Stimulated activated CD4-positive, alpha-beta T cell treated with anti-CD3 and anti-CD28 coated beads, Interleukin-15, amount 100 ng/mL, for 48 hours (primary cell): ENCODE measurements at places on chromosomes 12 and 14.

- DNase-seq, result no peak
Observed at GRCh38 chr14:70982200-70982599, 74.9 kb downstream of the PCNX1 start.

GRCh38 chr14:80233470-80234089, 22.3 kb upstream of the DIO2 start:
- DNase-seq, result no peak

- DNase-seq, result no peak
Observed at GRCh38 chr12:14638066-14638465, 58.3 kb downstream of the GUCY2C start.

GRCh38 chr14:52835122-52835903, 43.9 kb upstream of the GNPNAT1 start:
- no peak for DNase-seq

DNA sequence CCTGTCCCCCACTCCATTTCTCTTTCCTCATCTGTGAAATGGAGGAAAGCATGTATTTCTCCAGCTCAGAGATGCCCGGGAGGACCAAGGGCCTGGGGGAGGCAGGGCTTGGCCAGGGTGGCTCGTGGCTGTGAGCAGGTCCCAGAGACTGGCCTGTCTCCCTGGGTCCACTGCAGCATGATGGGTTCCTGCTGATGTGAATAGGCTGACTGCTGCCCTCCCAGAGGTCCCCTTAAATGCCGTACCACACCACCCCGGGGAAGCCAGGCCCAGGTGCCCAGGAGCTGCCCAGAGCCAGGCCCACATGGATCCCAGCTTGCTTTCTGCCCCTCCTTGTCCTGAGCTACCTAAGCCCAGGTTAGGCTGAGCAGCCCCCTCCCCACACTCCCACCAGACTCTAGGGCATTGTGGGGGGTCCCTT, 158.2 kb upstream of the C14orf180 start:
- DNase-seq, result no peak

GRCh38 chr14:73810478-73811163, 41.0 kb upstream of the PTGR2 start:
- no peak for DNase-seq

DNA sequence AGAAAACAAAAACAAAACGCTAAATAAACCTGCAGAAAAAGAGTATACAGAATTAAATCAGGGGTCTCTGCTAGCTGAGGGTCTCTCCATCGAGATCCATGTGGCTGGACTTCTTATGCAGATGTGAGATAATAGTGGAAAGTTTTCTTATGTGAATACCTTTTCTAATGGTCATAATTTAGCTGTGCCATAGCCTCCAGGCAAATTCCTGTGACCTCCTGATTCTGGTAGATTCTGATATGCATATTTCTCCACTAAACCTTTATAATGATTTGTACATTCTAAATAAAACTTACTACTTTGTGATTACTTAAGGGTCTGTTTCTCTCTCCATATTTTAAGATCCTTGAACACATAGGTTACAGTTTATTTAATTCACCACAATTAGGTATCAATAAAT, 1002.6 kb downstream of the GALC start:
- no peak for DNase-seq

- DNase-seq, result no peak
Observed at GRCh38 chr12:11543457-11544158, 105.9 kb upstream of the ETV6 start.

DNA sequence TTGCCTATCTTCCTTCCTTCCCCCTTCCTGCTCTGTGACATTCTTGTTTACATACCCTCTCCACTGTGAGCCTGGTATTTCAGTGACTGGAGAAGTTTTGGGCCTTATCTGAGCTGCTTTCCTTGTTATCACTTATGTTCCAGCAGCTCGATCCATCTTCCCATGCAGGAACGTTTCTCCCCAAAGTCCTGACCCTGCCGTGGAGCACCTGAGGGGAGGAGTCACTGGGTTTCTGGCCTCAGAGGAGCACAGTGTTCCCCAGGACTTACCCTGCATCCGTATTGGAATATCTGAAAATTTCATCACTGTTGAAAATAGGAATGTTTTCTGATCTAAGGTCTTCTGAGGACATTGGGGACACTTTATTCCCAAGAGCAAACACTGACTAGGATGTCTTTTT, 141.8 kb downstream of the CACNA1C start:
- DNase-seq, result no peak

DNA sequence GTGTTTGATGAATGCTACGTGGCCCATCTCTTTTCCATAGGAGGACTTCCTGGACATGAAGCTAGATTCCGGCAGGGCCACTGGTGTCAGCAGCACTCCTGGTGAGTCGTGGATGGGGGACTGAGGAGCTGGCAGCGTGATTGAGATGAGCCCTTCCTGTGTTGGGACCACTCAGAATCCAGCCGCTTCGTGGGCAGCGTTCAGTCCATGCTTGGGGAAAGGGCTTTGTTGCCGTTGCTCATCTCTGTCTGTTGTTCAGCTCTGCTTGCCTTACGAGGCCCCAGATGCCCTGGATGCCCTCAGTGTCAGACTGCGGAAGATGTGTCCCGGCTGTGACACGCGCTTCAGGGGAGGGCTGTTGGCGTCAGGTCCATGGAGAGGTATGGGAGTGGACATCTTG, 127.1 kb upstream of the RTL1 start:
- DNase-seq, result no peak

GRCh38 chr12:56163533-56164344, 5.6 kb downstream of the MYL6 start:
- DNase-seq, result no peak

DNA sequence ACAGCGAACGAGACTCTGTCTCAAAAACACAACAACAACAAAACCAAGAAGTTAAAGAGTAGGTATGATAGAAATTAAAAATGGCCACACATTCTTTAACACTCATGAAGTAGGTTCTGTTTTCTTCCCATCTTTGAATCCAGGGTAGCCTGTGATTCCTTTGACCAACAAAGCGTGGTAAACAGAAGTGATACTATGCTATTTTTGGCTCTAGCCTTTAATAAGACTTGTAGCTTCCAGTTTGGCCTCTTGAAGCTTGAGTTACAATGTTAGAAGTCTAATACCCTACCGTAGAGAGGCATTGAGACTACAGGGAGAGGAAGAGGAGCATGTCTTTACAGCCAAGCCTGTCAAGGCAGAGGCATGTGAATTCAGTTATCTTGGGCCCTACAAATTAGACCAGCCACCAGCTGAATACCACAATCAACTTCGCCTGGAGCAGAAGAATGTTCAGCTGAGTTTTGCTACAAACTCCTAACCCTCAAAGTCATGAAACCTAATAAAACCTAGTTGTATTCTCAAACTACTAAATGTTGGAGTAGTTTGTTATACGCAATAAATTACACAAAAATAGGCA, 4.9 kb upstream of the NEMF start:
- DNase-seq, result no peak

GRCh38 chr12:104577581-104577981, 120.8 kb downstream of the CHST11 start:
- no peak for DNase-seq

DNA sequence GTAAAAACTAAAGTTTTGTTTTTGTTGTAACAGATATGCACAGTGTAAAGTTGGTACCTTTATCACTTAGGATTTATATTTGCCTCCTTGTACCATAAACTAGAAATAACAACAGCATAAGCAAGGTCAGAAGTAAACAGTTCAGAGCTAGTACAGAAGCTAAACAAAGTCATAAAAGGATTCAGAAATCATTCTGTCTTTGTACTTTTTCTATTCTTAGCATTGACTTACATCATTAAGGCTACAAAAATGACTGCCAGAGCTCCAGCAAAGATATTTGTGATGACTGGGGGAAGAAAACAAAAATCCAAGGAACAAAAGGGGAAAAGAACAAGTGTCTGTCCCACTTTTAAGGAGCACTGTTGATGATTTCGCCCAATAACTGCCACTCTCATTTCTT, 347.2 kb downstream of the CCDC91 start:
- no peak for DNase-seq

GRCh38 chr12:6632026-6632983, 3.5 kb downstream of the LPAR5 start:
- no peak for DNase-seq

DNA sequence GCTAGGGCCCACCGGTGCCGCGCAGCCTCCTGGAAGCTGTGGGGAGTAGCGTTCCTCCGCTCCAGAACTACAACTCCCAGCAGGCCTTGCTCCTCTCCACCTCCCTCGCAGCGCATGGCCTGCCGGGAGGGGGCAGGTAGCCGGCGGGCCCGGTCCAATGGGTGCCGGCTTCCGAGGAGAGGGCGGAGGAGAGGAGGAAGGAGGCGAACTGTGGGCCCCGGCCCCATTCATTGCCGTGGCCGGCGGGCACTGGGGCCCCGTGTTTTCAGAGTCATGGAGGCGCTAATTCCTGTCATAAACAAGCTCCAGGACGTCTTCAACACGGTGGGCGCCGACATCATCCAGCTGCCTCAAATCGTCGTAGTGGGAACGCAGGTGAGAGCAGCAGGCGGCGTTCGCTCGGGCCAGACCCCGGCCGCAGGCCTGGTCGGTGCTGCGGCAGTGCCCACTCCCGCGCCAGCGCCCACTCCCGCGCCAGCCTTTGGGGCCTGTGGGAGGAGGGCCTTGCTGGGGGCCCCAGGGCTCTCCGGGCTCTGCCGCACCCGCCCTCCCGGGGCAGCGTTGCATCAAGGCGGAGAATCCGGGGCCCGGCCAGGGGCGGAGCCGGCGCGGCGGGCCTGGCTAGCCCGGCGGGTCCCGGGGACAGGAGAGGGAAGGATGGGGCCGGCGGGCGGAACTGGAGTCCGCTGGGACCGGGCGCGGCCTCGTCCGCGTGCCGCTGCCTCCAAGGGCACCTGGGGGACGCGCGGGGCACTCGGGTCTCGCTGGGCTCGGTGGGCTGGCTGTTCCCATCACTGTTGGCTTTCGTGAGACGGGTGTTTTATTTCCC, at the start of gene DNM1L:
Gene DNM1L, plus strand, starts transcription at position 211 of the 829 bp plus-strand sequence. Its CDS starts 63 bp downstream, at position 274.
- DNase-seq, result peak; percentile 85

GRCh38 chr12:29427964-29428363, 47.0 kb upstream of the ERGIC2 start:
- no peak for DNase-seq

GRCh38 chr12:6165395-6165794, 34.8 kb upstream of the CD9 start:
- DNase-seq, result no peak

- DNase-seq, result no peak
Observed at GRCh38 chr12:11777962-11778361, 128.5 kb downstream of the ETV6 start.

DNA sequence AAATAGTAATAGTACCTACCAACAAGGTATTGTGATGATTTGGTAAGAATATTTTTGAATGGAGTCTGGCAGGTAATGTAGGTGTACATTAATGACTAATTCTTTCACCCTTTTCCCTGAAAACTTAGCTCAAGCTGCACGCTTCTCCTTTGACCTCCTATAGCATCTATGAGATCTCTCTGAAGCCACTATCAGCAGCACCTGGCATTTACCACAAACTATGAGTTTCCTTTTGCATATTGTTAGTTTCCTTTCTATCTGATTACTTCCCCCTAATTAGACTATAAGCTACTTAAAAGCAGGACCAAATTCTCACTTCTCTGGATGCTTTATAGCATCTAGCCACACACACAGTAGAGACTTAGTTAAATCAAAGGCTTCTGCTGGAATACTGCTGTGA, 48.1 kb downstream of the SLC8A3 start:
- no peak for DNase-seq
